ENCODE measurements at places on chromosomes 1 and 21. TPM values are rescaled to one million over a fixed set of nuclear protein-coding genes. Genes with fewer than 3 reads are reported as not detected.

The KCNT2 gene
- total RNA-seq: 6.0 TPM

The GPR89A gene
- total RNA-seq: 14.5 TPM

The PROK1 gene
- 0.40 TPM for total RNA-seq

The PUM1 gene
- total RNA-seq: 129 TPM

The HSF2BP gene
- total RNA-seq: 0.26 TPM

The OR2T2 gene
- total RNA-seq: not detected

The PRR9 gene
- not detected for total RNA-seq

The ILDR2 gene
- 2.0 TPM for total RNA-seq

The FAM151A gene
- not detected for total RNA-seq

The SLAMF9 gene
- not detected for total RNA-seq

The S100A16 gene
- 86.7 TPM for total RNA-seq

The EMC1 gene
- total RNA-seq: 38.8 TPM

The RUNX3 gene
- 7.4 TPM for total RNA-seq

The OR2T35 gene
- not detected for total RNA-seq

The PLA2G2D gene
- total RNA-seq: not detected

The ARMH1 gene
- 3.7 TPM for total RNA-seq

The CELA2A gene
- 1.8 TPM for total RNA-seq

The FCRLB gene
- total RNA-seq: 0.23 TPM

The G0S2 gene
- 4.6 TPM for total RNA-seq

The ANKRD35 gene
- 2.7 TPM for total RNA-seq

The ZNF436 gene
- total RNA-seq: 14.2 TPM

The SH2D1B gene
- 0.12 TPM for total RNA-seq

The OR10J1 gene
- not detected for total RNA-seq

The OR2L2 gene
- total RNA-seq: 0.06 TPM

The SPAG17 gene
- total RNA-seq: 2.7 TPM
